LHCN-M2 (cell line): ENCODE measurements at places on chromosomes 16 and 17. TPM values are rescaled to one million over a fixed set of nuclear protein-coding genes. Genes with fewer than 3 reads are reported as not detected.

- peak; percentile 81 for DNase-seq
Observed at GRCh38 chr16:57863434-57864160, 61.3 kb upstream of the KIFC3 start.

- DNase-seq, result peak; percentile 74
Observed at GRCh38 chr16:30628628-30629540, 18.7 kb upstream of the ZNF689 start.

FAM171A2 gene
- total RNA-seq, result 9.6 and 9.7 TPM in 2 replicates

SCARF1 gene
- total RNA-seq, result 0.11 TPM in 1 of 2 replicates, not detected in the other

MYH2 gene
- 0.06 and 0.11 TPM in 2 replicates for total RNA-seq
